ENCODE measurements at places on chromosomes 5 and 9. TPM values are rescaled to one million over a fixed set of nuclear protein-coding genes. Genes with fewer than 3 reads are reported as not detected.

AGXT2 gene
- total RNA-seq = not detected

GRIN3A gene
- 0.52 TPM for total RNA-seq

CCDC171 gene
- total RNA-seq = 2.2 TPM

GARNL3 gene
- total RNA-seq = 33.8 TPM

IL9 gene
- not detected for total RNA-seq

DNA sequence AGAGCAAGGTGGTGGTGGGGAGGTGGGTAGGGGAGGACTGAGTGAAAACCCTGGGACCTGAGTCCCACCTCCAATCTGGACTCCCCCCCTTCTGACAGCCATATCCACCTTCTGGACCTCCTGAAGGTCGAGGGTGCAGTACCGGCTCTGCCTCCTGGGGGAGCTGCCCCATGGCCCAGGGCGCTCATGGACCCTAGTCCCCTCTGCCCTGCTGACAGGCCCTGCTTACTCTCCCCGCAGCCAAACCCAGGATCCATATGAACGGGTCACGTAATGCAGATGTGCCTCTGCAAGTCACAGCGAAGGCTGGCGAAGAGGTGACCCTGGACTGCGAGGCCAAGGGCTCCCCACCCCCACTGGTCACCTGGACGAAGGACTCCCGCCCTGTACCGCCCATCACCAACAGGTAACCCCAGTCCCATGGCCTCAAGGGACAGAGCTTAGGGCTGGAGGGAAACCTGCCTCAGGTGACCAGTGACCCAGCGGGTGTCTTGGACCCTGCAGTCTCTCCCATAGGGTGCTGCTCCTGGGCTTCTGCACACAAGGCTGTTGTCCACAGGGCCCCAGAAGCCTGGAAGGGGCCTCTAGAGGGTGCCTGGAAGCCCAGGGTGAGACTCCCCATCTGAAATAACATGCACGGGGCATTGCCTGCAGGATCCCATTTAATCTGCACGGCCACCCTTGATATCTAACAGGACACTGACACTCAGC lies 61.7 kb downstream of the HMCN2 start:
- H3K36me3 ChIP-seq = no peaks in the 10 kb centered on the region
- peaks cover 23% of the 10 kb centered on the region for H3K4me1 ChIP-seq
- DNase-seq = no peak
- H3K27ac ChIP-seq = peak overlapping the region; percentile 47
- H3K27me3 ChIP-seq = peaks cover 37% of the 10 kb centered on the region
- no peak overlapping the region for H3K4me3 ChIP-seq

DNA sequence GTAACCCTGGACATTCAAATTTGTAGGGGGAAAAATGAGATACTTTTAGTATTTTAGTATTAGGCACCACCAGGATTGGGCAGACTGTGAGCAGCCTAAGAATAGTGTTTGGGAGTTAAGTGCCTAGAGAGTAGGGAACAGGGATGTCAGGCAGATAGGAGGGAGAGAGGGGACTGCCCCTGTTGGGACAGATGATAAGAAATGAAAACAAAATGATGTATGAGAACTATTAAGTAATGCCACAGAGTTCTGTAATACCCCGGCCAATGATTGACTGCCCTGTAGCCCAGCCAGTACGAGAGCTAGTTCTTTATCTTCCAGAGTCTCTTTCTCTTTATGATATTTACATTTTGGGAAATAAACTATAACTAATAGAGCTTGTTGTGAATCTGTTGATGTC lies 24.4 kb downstream of the ARHGAP26 start:
- H3K27ac ChIP-seq = no peak overlapping the region
- no peaks in the 10 kb centered on the region for H3K36me3 ChIP-seq
- H3K4me3 ChIP-seq = no peak overlapping the region
- DNase-seq = no peak
- H3K4me1 ChIP-seq = peaks cover 77% of the 10 kb centered on the region
- H3K27me3 ChIP-seq = no peaks in the 10 kb centered on the region

DNA sequence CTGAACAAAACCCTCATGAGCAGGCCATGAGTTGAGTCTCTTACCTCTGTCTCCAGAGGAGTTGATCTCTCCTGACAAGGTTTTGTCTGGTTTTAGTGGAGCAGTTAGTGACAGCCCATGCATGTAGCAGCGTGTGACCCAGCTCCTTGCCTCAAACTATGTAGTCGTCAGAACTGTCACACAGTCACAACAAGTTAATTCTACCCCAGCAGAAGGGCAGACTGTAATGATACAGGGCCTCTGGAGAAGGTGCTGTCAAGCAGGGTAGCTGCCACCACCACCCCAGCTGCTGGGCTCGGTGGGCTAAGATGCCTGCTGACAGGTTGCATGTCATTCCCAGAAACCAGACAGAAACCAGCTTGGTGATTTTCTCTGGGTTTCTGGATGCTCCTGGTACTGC lies 194.5 kb downstream of the PSAT1 start:
- no peaks in the 10 kb centered on the region for H3K27me3 ChIP-seq
- H3K36me3 ChIP-seq = no peaks in the 10 kb centered on the region
- no peaks in the 10 kb centered on the region for H3K4me1 ChIP-seq
- no peak for DNase-seq
- H3K4me3 ChIP-seq = no peak overlapping the region

DNA sequence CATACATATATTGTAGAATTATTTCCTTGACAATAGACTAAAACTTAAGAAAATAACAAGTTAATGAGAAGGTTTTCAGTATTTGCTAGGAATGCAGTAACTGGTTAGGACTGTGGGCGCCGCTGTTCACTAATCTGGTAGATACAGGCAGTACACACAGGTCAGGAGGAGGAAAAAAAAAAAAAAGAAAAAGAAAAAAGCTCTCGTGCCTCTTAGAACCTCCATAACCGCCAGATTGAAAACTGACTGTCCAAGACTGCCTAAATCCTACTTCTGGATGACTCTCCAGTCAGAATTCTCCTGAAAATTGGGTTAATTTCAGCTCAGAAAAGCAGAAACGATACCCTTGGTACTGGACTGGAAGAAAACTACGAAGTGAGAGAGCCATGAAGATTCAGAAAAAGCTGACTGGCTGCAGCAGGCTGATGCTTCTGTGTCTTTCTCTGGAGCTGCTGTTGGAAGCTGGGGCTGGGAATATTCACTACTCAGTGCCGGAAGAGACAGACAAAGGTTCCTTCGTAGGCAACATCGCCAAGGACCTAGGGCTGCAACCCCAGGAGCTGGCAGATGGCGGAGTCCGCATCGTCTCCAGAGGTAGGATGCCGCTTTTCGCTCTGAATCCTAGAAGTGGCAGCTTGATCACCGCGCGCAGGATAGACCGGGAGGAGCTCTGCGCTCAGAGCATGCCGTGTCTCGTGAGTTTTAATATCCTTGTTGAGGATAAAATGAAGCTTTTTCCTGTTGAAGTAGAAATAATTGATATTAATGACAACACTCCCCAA lies at the start of gene PCDHGA1:
TSS of gene PCDHGA1 (plus strand) at position 216 of the 782 bp plus-strand sequence.
- H3K27ac ChIP-seq = no peak within 1 kb of the TSS
- no peak for DNase-seq
- H3K4me3 ChIP-seq = peak within 1 kb of the TSS; percentile 37
- no peaks in the 10 kb centered on the region for H3K4me1 ChIP-seq

DNA sequence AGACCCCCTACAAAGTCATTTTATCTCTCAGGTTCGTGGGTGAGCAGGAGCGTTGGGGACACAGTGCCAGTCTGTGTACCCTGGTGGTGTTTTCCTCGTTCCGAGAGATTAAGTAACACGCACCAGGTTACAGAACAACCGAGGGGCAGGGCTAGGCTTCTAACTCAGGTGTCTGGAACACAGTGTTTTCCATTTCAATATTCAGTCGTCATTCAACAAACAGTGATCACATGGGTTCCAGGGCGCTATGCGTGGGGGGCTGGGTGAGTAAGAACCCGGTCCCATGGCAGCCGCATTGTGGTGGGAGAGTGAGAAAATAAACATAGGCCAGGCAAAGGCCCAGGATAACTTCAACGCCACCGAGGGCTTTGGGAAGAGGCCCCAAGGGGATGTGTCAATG lies 55.9 kb upstream of the RNU6ATAC start:
- no peak for DNase-seq
- peaks cover 12% of the 10 kb centered on the region for H3K4me1 ChIP-seq
- no peaks in the 10 kb centered on the region for H3K36me3 ChIP-seq
- H3K27me3 ChIP-seq = no peaks in the 10 kb centered on the region

DNA sequence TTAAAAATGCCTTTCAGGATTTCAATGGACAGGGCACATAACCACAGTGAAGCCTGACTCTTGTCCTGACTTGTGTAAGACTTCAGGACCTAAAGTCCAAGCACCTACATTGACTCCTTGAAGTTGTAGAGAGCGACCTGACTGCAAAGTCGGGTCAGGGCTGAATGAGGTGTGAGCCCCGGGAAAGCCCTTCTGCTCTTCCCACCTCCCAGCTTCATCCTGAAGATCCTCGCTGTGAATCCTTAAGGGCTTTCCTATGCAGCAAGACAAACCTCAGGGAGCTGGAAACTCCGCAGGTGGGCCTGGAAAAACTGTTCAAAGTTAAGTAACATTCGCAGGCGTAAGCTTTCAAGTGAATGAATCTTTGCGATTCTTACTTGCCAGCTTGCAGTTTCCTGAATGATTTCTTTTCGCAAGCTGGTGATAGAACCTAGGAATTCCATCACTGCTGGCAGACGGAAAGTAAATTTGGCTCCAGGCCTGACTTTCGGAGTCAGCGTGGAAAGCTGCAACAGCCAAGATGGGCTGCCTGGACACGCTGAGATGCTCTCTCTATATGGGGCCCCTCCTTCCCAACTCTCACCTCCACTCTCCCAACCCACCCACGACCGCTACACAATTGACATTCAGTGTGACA lies 10.9 kb downstream of the SEMA5A start:
- H3K36me3 ChIP-seq = no peaks in the 10 kb centered on the region
- peaks cover 55% of the 10 kb centered on the region for H3K4me1 ChIP-seq
- H3K4me3 ChIP-seq = no peak overlapping the region

DNA sequence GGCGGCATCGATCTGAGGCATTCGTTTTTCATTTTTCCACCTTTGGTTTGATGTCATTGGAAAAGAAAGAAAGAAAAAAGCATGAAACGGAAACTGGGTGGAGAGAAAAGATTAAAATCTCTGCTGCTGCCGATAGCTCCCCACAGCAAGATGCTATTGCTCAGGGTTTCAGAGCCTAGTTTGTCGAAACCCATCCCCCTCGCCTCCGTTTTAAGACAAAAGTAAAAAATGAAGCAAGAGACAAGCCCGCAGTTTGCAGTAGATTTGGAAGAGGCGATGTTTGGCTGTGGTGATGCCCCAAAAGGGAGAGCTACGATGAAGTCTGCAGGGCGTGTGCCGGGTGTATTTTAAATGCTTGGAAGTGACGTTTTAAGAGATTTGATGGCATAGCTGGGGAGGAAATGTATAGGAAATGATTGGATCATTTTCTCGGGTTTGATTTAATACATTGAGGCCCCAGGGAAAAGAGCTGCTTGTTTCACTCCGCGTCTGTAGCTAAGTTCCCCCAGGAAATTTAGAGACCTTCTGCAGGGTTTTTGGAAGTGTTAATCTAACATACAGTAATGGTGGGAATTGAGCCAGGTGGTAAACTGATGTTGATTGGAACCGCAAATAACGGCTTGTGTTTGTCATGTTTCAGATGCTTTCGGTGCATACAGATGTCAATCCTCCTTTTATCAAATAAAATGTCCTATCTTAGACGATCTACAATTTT lies 909 bp downstream of the NDFIP1 start:
- H3K4me3 ChIP-seq = peak overlapping the region; percentile 95
- H3K36me3 ChIP-seq = no peaks in the 10 kb centered on the region
- H3K4me1 ChIP-seq = peaks cover 41% of the 10 kb centered on the region
- H3K27me3 ChIP-seq = no peaks in the 10 kb centered on the region
- peak; percentile 16 for DNase-seq
- H3K27ac ChIP-seq = peak overlapping the region; percentile 96

DNA sequence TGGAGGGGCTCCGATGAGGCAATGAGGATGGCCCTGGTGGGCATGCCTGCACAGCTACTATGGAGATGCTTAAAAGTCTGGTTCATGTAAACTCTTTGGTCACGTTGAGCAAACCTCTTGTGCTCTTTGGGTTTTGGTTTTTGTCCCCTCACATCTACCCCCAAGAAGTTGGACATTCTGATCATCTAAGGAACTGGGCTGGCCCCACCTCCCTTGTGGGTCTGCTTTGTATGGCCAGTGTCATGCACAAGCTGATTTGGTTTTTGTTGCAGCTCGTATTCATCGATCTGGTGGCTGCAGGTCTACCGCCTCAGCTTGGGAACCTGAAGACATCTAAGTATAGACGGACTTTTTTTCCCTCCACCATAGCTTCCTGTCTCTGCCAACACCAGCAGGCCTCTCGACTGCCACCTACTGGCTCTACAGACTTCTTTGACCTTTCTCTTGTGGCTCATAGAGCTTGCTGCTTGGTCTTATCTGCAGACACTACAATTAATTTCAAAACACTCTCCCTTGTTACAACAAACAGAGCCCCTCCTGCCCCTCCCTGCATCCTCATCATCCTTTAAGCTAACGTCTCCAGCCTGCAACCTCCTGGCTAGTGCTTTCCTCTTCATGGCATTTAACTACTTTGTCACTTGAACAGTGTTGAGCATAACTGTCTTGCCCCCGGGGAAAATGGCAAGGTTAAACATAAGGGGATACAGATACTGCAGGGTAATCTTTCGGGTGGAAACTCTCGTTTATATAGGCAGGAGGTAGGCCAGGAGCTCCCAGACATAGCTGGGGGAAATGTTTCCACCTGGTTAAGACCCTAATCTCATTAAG lies 34.5 kb downstream of the TSTD2 start:
- no peak overlapping the region for H3K4me3 ChIP-seq
- H3K36me3 ChIP-seq = peaks cover 1% of the 10 kb centered on the region
- H3K27me3 ChIP-seq = no peaks in the 10 kb centered on the region
- H3K4me1 ChIP-seq = peaks cover 33% of the 10 kb centered on the region
- no peak overlapping the region for H3K27ac ChIP-seq

DNA sequence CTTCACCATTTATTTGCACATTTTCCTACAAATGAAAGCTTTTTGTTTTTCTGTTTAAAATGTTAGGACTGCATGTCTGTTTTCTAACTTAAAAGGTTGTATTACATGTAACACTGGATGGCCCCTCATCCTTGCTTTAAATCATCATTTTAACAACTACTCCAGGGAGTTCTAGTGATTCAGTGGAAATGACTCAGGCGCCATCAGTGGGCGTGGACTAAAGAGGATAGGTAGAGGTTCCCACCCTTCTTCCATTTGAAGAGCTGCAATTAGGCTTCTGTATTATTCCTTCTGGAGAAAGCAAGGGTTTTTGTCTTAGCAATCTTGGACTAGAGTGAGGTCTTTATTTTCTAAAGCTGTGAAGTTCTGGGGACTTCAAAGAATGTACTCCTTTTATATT lies 213.7 kb downstream of the TMEM38B start:
- no peak overlapping the region for H3K27ac ChIP-seq
- no peak for DNase-seq
- no peak overlapping the region for H3K4me3 ChIP-seq
- H3K27me3 ChIP-seq = no peaks in the 10 kb centered on the region
- H3K4me1 ChIP-seq = peaks cover 9% of the 10 kb centered on the region
- no peaks in the 10 kb centered on the region for H3K36me3 ChIP-seq

- no peaks in the 10 kb centered on the region for H3K27me3 ChIP-seq
- H3K4me3 ChIP-seq = no peak overlapping the region
- no peaks in the 10 kb centered on the region for H3K4me1 ChIP-seq
- no peaks in the 10 kb centered on the region for H3K36me3 ChIP-seq
Observed at GRCh38 chr5:95973793-95974325, 12.2 kb upstream of the ELL2 start.

GRCh38 chr5:84069608-84070179 lies 315.0 kb downstream of the EDIL3 start:
- H3K4me3 ChIP-seq = no peak overlapping the region
- H3K36me3 ChIP-seq = no peaks in the 10 kb centered on the region
- no peaks in the 10 kb centered on the region for H3K4me1 ChIP-seq
- DNase-seq = no peak
- H3K27me3 ChIP-seq = no peaks in the 10 kb centered on the region

GRCh38 chr9:74499111-74499601 lies 2.0 kb downstream of the RORB start:
- H3K27ac ChIP-seq = no peak overlapping the region
- peak; percentile 7 for DNase-seq
- peak overlapping the region; percentile 49 for H3K4me3 ChIP-seq
- no peaks in the 10 kb centered on the region for H3K36me3 ChIP-seq
- H3K4me1 ChIP-seq = peaks cover 28% of the 10 kb centered on the region
